HepG2 (cell line): ENCODE measurements at places on chromosomes 3 and 15.

DNA sequence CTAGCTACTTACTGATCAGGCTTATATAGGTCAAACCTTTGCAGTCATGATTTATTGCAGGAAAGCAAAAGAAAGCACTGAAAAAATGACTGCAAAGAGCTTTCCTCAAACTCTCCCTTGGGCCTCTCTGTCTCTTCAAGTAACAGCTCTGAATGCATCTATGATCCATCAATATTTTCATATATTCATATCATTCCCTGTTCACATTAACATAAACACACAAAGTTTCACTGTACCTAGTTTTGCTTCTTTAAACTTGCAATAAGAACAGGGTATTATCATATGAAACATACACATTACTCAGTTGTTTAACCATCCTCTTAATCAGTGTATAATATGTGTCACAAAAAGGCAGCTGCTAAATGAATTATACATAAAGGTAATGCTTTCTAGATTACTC lies 107.9 kb upstream of the ARL6 start:
- DNase-seq = no peak

DNA sequence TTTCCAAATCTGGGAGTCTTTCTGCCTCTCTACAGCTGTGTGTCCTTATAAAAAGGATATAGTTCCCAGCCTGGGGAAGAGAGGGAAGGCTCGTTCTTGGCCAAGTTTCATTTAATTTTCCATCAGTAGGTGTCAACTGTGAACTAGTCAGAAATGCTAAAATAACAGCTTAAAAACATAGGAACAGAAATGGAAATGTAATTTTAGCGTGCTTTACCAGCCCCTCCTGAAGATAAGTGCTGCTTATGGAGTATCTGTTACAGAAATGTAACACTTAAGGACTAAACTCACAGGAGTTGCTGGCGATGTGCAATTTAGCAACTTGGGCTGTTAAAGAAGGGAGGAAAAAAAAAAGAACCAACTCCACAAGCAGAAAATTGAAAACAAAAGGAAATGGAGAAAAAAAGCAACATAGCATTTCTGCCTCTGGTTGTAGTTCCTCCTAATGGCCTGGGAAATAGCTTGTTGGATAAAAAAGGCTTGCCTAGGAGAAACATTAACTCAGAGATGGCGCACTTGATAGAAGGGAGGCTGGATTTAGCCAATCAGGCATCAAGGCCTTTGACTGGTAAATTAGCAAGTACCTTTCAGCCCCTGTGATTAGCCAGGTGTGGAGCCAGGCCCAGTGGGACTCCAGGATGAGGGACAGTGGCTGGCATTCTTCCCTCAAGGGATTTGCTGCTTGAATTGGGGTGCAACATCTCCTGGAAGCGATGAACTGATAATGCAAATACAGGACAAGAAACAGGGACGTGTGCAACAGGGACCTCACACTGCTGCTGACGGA lies 84.3 kb downstream of the RPLP1 start:
- no peak for DNase-seq

DNA sequence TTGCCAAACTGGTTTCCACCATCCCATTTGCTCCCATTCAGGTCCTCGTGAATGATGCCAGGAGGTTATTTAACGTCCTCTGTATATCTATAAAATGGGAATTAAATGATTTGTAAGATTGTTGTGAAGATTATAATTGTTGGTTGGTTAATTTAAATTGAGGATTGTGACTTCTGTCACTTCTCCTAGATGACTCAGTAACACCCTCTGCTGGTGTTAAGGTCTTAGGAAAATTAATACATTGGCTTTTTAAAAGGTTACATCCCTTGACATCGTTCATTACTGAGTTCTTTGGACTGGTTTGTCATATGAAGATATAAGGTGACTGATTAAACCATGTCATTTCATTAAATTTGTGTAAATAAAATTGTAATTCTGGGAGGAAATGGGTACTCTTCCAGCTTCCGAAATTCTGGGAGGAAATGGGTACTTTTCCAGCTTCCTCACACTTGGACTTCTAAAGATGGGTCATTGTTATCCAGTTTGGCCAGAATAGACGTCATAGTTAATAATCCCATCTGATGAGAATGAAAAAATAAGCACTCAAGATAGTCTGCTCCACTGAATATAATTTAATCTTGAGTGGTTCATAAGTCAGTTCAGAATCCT lies 33.3 kb upstream of the PAQR5 start:
- DNase-seq = peak; percentile 47

DNA sequence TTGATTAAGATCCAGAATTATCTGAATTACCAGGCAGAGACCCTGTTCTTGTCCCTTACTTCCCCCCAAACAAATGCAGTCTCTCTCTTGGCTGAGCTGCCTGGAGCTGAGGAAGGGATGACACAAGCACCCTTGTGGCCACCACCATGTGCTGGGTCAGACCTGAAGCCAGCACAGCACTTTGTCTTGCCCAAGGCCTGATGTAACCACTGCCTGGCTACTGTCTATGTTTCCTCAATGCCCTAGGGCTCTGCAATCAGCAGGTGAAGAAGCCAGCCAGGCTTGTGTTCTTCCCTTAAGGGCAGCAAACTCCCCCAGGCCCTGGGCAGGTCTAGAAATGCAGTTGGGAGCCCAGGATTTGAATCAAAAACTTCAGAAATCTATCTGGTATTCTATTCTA lies 15.8 kb upstream of the CASR start:
- no peak for DNase-seq

DNA sequence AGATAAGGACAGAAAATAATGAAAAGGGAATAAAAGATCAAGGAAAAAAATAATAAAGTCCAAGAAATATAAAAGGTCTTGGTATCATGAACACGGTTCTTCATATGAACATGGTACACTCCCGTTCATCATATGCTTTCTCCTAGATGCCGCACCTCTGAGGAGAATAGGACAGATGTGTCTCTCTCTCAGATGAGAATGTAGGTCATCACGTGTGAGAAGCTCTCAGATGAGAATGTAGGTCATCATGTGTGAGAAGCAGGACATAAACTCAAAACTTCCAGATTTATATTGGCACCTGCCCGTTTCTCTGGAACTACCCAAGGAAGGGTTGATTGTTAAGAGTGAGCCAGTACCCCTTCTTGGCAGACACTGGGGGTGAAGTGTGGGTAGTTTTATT lies 29.9 kb upstream of the IQCF6 start:
- no peak for DNase-seq

GRCh38 chr15:63156755-63157117 lies 541 bp downstream of the RPS27L start:
- peak; percentile 25 for DNase-seq

DNA sequence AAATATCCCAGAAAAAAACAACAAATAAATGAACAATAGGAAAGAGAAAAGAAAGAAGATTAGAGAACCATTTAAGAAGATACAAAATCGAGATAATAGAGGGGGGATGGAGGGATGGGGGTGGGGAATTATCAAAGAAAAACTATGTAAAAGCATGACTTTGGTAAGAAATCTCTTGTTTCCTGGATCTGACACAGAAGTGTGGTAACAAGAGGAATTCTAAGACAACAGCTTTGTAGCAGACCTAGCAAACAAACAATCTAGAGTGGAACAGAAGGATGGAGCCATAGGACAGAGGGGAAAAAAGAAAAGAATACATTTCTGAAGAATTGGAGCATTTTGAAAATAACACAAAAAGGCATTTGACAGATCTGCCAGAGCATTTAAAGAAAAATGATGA lies 49.3 kb upstream of the HEG1 start:
- DNase-seq = no peak
